ENCODE measurements at places on chromosomes 6 and 20.

- DNase-seq = no peak
Measured at GRCh38 chr6:161683400-161683799, 409.5 kb upstream of the AGPAT4 start.

- no peak for DNase-seq
Measured at GRCh38 chr6:93566285-93566684, 146.9 kb upstream of the EPHA7 start.

GRCh38 chr6:8195040-8195713 is 92.8 kb upstream of the EEF1E1 start:
- DNase-seq = no peak

DNA sequence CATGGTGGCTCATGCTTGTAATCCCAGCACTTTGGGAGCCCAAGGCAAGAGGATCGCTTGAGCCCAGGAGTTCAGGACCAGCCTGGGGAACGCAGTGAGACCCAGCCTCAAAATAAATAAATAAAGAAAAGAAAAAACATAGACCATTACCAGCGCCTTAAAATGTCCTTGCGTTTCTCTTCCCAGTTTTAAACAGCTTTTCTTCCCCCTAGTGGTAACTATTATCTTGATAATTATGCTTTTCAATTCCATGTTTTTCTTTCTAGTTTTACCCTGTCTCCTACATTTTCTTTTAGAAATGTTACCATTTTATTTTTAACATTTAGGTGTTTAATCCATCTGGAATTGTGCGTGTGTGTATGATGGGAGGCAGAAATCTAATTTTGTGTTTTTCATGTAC is 24.4 kb downstream of the DNAH8 start:
- DNase-seq = no peak

GRCh38 chr6:136563386-136564152 is 13.3 kb upstream of the MAP7 start:
- DNase-seq = no peak

DNA sequence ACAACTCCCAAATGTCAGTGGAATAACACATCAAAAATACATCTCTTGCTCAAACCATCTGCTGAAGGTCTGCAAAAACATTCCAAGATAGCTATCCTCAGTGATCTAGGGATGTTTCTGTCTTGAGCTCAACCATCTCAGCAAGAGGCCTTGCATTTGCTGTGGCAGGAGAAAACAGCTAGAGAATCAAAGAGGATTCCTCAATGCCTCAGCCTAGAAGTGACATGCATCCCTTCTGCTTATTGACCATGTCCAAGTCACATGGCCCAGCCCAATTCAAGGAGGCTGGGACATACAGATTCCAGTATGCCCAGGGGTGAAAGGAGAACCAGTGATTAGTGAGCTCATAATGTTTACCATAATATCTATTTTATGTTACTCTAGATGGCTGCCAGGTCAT is 269.5 kb downstream of the PLCB1 start:
- DNase-seq = no peak

- no peak for DNase-seq
Measured at GRCh38 chr20:58988565-58988882, 7.5 kb downstream of the NELFCD start.

DNA sequence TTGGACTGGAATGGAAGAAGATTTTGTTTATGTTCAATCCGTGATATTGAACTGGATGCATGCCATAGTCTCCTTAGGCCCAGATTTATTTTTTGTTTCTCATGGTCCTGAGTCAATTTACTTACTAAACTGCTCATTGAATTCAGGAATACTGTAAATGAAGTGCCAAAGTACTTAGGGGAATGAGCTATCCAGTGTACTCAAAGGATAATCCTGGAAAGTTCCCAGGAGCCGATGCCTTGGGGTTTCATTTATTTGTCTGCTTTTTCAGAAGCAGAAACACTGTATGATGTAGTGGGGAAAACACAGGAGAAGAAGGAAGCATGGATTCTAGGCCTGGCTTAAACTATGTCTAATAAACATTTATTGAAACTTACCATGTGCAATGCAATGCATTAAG is 56.1 kb upstream of the THEMIS start:
- DNase-seq = no peak

GRCh38 chr6:125656287-125656870 is 93.1 kb upstream of the HEY2 start:
- DNase-seq = no peak

DNA sequence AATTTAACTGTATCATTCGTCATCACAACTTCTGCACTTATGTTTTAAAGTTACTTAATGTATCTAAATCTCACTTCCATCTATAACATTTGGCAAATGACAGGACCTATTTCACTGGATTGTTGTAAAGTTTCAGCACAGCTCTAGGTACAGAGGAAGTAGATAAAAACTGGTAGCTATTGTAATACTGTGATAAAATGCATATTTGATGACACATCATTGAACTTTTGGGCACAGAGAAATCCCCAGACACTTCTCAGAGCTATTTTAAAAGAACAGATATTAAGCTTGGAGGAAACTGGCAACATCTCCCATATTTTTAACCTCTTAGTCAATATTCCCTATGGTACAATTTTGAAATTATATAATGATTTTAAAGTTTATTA is 138.7 kb downstream of the RFPL4B start:
- DNase-seq = no peak

- no peak for DNase-seq
Measured at GRCh38 chr6:148711833-148712654, 34.8 kb upstream of the UST start.

DNA sequence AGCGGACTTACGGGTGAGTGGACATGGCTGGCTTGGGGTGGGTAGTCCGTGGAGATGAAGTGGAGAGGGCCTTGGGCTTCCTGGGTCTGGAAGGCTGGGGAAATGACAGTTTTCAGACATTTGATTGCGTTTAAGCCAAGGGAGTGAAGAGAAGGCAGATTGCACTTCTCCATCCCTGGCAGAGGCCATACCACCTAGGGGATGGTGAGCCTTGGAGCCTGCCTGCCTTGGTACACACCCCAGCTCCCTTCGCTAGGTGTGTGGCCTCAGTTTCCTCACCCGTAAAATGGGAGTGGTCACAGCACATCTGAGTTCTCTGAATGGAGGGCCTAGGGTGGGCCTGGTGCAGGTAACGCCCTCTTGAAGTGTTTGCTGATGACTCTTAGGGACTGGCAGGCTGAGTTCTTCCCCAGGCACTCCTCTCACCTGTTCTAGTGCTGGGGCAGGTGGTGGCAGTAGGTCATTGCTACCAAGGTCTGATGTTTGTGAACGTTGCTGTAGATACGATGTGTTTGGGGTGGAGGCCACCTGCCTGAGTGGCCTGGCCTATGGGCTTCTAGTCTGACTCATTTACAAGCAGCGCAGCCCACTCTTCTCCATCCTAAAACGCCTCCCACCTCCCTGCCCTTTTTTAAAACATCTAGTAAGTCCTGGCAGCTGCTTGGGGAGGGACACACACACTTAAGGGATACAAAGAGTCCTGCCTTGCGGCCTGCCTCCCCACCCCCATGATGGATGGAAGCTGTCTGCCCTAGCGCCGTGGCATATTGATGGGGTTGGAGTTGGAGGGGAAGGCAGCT is 2.3 kb downstream of the RBM38 start:
- no peak for DNase-seq

- no peak for DNase-seq
Measured at GRCh38 chr20:31543966-31544598, 29.8 kb downstream of the HM13 start.

DNA sequence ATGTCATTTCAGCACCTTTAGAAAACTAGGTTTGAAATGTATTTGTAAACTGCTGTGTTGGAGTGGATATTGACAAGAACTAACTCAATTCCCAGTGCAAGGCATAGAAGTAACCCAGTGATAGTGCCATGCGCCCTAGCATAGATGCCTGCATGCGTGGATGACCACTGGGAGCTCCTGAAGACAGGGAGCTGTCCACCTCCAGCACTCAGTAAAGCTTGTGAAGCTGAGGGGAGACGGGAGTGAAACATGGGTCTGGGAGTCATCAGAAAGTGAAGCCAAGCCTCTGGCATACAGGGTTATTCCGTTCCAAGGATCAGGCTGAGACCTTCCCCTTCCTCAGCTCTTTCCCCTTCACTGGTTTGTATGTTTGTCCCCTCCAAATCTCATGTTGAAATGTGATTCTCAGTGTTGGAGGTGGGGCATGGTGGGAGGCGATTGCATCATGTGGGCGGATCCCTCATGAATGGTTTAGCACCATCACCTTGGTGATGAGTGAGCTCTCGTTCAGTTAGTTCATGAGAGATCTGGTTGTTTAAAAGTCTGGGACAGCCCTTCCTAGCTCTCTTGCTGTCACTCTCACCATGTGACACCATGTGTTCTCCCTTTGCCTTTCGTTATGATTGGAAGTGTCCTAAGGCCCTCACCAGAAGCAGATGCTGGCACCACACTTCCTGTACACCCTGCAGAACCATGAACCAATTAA is 146.5 kb upstream of the FERMT1 start:
- no peak for DNase-seq

DNA sequence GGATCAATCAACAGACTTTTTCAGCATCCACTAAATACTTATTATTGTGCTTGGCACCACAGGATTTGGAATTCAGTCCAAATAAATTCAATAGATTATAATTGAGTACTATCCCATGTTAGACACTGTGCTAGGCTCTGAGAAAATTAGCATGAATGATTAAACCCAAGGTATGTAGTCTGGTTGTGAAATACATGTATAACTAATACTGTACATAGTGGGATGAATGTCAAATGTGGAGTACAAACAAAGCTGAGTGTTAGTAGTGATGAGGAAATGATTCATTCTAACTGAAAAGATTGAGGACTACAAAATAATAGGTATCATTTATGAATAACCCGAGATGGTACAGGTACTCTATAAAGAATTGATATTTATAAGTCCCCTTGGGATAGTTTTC is 111.9 kb upstream of the FLRT3 start:
- no peak for DNase-seq

DNA sequence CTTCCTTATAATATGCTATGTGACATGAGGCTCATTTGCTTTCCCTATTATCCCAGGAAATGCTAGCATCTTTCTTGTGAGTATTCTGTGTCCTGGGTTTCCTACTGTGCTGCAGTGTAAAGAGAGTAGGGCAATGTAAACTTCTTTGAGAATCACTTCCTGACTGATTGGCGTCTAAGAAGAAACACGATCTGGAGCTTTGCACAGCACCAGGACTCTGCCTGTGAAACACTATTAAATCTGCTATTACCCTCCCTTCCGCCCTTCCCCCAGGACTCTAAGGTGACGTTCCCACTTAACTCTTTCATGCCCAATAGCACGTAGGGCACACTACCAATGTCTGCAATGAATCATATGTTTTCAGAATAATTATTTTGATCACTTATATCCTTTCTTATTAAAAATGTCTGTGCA is 607.3 kb upstream of the CITED2 start:
- no peak for DNase-seq

GRCh38 chr6:170096191-170096802 is 194.6 kb downstream of the DLL1 start:
- DNase-seq = no peak

GRCh38 chr20:62011403-62011790 is 54.3 kb downstream of the TAF4 start:
- DNase-seq = no peak

DNA sequence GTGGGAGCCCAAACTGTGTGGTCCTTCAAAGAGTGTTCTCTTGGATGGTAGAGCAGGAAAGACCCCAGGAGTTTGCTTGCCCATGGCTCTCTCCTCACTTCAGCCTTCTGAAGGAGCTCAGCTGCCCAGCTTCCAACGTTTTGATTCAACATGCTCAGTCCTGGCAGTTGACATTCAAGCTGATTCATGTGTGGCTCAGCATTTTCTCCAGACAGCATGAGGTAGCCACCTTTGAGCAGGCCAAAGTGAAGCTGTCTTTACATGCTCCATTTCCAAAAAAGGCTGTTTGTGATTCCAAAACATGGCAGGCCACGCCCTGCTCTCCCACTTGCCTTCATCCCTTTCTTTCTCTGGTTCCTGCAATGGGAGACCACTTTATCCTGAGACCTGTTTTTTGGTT is 280.2 kb downstream of the TBC1D7 start:
- DNase-seq = no peak

DNA sequence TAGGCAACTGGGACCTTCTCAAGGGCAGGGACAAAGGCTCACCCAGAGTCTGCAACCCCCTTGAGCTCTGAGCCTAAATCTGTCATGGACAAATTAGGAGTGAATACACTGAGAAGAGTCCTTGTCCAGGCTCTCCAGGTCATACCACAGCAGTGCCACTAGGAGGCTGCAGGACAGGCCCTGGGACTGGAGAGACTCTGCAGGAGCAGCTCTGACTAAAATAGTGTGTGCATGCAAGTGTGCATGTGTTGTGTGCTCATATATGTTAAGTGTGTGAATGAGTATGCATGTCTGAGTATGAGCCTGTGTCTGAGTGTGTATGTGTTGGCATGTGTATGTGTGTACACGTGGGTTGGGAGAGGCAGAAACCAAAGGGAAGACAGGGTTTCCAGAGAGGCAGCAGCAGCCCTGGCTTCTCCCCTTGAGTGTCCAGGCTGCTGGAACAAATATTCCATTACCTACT is 27.1 kb downstream of the MRPL14 start:
- no peak for DNase-seq

DNA sequence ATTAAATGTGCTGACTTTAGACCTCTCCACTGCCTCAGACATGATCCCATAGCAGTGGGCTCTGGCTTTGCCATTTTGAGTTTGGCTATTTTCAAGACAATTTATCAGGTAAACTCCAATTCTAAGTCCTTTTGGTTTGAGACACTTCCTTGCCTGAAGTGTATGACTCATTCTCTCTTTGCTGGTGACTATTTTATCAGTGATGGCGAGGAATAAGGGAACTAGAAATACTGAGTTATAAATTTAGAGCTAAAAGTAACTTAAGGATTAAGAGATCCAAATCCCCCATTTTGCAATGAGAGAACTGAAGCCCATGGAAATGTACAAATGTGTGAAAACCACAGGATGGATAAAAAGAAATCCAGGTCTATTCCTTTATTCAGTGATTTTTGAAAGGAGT is 30.9 kb upstream of the CD83 start:
- no peak for DNase-seq

DNA sequence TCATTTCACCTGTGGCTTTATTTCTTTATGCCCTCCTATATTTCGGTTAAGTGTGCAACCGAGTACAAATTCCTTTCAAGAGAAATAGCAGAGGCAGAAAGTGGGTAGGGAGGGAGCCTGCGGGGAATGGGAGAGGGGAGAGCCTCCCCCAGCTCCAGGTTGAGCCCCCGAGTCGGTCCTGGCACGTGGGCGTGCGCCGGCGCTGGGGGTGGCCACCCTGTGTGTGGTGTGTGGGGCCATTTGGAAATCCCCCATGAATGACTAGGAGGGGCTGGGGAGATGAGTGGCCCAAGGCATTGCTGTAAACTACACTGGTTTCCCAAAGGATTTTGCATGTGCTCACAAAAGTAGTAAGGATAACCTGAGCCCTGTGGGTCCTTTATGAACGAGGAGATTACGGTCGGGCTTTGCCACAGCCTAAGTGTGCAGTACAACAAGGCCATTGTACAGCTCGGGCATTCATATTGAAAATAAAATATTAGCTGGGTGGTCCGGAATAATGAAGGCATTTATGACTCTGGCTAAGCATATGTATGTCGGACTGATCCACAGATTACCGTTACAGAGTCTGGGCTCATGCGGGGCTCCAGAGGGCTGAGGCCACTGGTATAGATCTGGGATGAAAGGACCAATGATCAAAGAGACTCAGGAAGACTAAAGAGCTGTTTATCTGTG is 84.5 kb upstream of the RALGAPA2 start:
- DNase-seq = no peak

- DNase-seq = no peak
Measured at GRCh38 chr20:54107600-54108325, 37.4 kb upstream of the BCAS1 start.

All from HS-27A (cell line).